Fibroblast of the aortic adventitia (primary cell): ENCODE measurements at places on chromosomes 2 and 18. TPM values are rescaled to one million over a fixed set of nuclear protein-coding genes. Genes with fewer than 3 reads are reported as not detected.

APCDD1 gene
- 0.09 TPM in 1 of 2 replicates, not detected in the other for total RNA-seq

INSIG2 gene
- 5.3 and 9.5 TPM in 2 replicates for total RNA-seq

B4GALT6 gene
- 1.9 and 6.3 TPM in 2 replicates for total RNA-seq

- peak; percentile 43 for DNase-seq
Observed at GRCh38 chr18:73577365-73577764, 570.3 kb downstream of the FBXO15 start.

- DNase-seq, result peak; percentile 30
Observed at GRCh38 chr2:28321426-28321825, 71.2 kb upstream of the FOSL2 start.

GRCh38 chr2:5474716-5475115 lies 217.5 kb upstream of the SOX11 start:
- DNase-seq, result no peak

- DNase-seq, result no peak
Observed at GRCh38 chr2:69226903-69227302, 160.1 kb downstream of the GFPT1 start.

- no peak for DNase-seq
Observed at GRCh38 chr2:61774351-61774750, 79.5 kb downstream of the FAM161A start.
